Stromal cell of bone marrow (primary cell): ENCODE measurements at places on chromosomes 1 and 21.

- DNase-seq = no peak
Observed at GRCh38 chr1:233945573-233945972, 41.1 kb downstream of the SLC35F3 start.

DNA sequence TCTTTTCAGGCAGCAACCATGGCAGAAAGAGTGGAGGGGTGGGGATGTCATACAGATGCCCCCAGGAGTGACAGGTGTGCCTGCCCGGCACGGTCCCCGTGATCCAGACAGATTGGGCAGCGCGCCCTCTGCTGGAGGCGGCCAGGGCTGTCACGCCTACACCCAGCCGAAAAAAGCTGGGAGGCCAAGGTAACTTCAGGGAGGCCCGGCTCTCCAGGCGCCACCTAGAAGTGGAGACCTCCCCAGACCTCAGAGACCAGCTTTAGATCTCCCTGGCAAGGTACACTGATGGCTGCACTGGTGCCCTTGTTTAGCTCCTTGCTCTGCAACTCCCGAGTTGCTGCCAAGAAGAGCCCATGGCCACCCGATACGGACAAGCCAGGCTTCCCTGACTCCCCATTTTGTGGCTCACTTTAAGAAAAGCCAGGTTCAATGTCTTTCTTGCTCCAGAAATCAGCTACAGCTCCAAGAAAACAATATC is 6.6 kb downstream of the GOLT1A start:
- DNase-seq = no peak

DNA sequence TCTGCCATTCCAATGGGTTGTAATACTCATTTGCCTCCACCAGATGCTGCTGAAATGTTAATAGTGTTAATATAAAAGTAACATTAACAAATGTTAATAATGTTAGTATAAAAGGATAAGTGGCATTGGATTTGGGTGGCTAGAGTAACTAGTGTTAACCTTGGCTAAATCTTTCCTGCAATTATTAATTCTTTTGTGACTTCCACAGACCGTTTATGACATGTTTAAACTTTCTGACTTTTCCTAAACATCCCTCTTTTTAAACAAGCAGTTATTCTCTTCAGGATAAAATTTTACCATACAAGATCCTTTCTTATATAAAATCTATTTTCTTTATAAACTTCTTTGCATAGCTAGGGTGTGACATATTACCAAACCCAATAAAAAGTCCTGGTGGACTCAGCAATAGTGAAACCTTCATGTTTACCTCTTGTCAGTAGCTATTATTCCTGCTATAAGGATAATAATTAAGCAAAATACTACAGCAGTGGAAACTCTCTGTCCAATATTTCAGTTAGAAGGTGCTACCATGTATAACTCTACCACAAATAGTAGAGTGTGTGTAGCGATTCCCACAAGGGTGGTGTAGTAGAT is 41.5 kb downstream of the CCDC30 start:
- no peak for DNase-seq

DNA sequence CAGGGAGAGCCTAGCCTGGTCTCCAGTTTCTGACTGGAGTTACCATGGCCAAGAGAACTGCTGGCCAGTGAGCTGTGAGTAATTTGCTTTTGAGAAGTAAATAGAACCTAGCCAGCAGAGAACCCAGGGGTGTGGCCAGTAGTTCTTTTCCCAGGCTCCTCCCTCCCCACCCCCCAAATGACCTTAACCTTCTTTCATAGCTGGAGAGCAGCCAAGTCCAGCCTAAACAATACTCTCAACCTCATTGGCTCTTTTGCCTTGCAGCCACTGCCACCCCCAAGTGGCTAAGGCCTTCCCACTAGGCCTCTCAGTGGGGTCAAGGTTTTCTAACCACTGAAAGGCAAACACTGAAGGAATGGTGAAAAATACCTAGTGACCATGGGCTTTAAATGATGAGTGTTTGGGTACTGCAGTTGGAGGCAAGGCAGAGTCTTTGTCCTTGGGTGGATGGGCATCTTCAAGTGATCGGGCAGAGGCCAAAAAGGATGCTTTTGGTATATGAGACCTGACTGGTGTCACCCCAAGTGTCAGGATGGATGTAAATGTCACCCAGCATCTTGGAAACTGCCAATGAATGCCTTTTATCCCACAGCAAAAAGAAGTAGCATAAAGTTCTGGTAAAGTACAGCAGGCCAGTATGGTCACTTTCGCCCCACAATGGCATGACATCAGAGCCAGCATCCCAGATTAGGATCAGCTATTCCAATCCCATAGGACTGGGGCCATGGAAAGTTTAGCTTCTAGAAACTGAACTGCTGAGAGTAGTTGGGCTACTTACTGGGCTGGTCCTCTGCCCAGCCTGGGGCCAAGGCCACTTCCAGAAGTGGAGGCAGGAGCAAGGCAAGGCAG is 3.5 kb upstream of the PIGV start:
- DNase-seq = peak; percentile 73

DNA sequence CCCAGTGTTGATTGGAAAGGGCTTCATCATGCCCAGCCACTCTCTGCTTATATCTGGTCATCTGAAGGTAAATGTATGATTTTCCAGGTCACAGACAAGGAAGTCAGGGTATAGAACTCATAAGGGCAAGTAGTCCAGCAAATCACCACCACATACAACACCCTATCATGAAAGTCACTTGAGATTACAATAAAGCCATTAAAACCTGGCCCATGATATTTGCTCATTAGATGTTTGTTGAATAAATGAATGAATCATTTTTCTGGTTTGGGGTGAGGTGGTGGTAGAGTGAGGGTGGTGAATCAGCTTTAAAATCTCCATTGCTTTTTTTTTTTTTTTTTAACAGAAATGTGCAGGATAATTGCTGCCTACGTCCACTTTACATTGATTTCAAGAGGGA is 91.9 kb downstream of the TGFB2 start:
- no peak for DNase-seq

DNA sequence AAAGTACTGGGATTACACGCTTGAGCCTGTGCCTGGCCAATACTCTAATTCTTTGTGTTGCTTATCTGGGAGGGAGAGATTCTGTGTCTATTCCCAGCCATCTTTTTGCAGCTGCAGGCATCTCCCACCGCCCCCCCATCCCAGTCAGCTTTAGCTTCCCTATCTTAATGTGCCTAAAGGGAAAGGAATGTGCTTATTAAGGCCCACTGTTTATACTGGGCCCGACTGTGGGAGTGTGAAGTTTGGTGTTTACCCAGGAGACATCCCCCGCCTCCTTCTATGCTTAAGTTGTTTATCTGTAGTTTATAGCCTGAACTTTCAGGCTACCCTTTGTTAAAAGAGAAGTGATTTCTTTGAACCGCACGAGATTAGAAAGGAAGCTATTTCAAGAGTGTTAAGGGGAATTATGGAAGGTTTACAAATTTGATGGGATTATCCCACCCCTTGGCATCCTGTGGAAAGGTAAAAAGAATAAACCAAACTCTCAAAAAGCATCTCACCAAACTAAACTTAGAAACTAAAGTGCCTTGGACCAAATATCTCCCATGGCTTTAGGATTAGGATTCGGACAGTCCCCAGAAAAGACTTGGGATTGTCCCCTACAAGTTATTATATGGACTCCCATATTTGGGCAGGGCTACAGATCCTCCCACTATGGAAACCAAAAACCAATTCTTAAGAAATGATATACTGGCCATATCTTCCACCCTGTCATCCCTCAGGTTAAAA is 25.5 kb upstream of the ZNF496 start:
- DNase-seq = no peak
